ENCODE measurements at places on chromosomes 7 and 10.

GRCh38 chr7:127885222-127885772, 145.9 kb downstream of the LRRC4 start:
- no peak for DNase-seq

GRCh38 chr10:63457594-63457993, 8.2 kb downstream of the JMJD1C start:
- DNase-seq: no peak

GRCh38 chr10:73644015-73644743, 2.9 kb upstream of the MYOZ1 start:
- DNase-seq: peak; percentile 69

GRCh38 chr10:20760460-20760859, 136.7 kb downstream of the NEBL start:
- DNase-seq: no peak

DNA sequence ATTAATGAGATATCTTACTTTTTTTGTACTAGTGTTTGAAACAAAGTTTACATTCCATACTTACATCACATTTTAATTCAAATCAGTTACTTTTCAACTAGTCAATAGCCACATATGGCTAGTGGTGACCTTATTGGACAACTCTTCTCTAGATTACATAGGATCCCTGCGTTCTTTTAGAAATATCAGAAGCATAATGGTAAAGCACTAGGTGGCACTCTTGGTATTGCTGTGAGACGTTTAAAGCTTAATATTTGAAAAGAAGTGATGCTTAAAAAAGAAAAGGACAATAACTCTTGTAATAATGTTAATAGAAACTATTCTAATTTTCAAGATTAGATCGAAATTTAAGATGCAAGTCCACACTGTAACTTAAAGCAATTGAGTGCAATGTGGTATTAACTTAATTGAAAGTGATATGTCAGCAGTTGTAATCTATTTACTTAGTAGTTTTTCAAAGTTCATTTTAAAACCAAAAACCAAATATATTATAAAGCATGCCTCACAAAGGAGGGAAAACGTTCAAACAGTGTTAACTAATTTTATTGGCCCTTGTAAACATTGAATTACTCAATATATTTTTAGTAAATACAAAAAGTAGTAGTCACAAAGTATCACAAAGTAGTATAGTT, 339.1 kb downstream of the ATRNL1 start:
- DNase-seq: no peak

GRCh38 chr10:71258446-71259145, 46.2 kb downstream of the UNC5B start:
- no peak for DNase-seq

Measured in GM19239 (cell line).